Stimulated activated naive CD8-positive, alpha-beta T cell treated with anti-CD3 and anti-CD28 coated beads, Interleukin-15, Interleukin-2, amounts not matched to agents 100 U/mL and 50 U/mL, for 24 hours (primary cell): ENCODE measurements at places on chromosomes 12 and 14.

- peak; percentile 4 for DNase-seq
These were observed 731.9 kb downstream of the NRXN3 start for GRCh38 chr14:78902010-78902623.

DNA sequence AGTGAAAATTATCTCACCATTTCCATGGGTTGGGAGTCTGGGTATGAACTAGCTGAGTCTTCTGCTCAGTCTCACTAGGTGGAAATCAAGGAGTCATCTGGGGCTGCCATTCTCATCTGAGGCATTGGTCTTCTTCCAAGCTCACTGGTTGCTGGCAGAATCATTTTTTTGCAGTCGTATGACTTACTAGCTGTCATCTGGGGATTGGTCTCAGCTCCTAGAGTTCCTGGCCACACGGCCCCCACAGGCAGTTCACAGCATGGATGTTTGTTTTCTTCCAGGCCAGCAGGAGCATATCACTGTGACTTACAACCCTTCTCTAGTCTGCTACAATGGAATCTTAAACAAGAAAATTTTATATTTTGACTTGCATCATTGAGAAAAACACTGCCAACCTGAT, 18.6 kb upstream of the OR10AD1 start:
- no peak for DNase-seq

- no peak for DNase-seq
These were observed 34.4 kb downstream of the ATF7IP start for GRCh38 chr12:14399871-14400270.

- DNase-seq, result no peak
These were observed 40.9 kb upstream of the PLEKHA5 start for GRCh38 chr12:19088606-19089005.

GRCh38 chr12:122505419-122506051, 4.8 kb upstream of the ZCCHC8 start:
- no peak for DNase-seq

DNA sequence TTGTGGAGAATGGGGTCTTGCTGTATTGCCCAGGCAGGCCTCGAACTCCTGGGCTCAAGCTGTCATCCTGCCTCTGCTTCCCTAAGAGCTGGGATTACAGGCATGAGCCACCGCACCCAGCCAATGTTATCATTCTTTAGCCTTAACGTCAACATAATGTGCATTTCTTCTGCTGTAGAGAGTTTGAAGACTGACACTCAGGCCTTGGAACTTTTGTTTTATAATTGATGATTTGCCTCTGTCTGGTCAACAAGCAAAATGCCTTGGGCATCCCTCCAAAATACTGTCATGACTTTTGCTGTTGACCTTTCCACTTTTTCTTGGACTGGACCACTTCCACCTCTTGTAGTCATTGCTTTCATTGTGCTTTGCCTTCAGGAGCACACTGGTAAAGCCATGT, 29.0 kb downstream of the FAM234B start:
- DNase-seq, result no peak

DNA sequence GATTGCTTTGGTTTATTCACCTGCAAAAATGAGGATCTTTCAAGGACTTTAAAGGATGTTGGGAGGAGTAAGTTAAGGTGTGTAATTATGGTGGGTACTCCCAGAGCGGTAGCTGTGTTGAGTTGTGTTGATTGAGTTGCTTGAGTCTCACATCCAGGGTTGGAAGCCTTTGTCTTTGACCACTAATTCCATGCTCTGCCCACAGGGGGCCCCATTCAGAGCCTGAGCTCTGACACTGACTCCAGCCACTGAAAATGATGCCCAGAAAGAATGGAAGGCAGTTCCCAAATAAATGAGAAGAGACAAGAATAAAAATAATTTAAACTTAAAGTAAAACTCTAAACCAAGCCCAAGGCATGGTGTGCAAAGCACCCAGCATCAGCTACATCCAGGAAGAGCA, 237.4 kb upstream of the PWP1 start:
- no peak for DNase-seq

- DNase-seq, result no peak
These were observed 50.2 kb upstream of the FLRT2 start for GRCh38 chr14:85479771-85480170.

DNA sequence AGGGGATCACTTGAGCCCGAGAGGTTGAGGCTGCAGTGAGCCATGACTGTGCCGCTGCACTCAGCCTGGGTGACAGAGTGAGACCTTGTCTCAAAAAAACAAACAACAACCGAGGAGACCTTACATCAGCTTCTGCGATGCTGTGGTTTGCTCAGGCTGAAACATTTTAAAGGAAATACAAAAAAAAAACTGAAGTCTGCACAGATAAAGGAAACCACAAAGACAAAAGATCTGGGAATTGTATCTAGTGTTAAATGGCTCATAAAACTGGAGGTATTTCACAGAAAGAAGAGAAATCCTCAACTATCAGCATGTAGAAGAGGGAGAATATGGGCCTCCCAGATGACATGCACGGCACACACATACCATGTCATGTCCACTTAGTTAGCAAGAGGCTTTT, 60.3 kb upstream of the VPS33A start:
- no peak for DNase-seq

DNA sequence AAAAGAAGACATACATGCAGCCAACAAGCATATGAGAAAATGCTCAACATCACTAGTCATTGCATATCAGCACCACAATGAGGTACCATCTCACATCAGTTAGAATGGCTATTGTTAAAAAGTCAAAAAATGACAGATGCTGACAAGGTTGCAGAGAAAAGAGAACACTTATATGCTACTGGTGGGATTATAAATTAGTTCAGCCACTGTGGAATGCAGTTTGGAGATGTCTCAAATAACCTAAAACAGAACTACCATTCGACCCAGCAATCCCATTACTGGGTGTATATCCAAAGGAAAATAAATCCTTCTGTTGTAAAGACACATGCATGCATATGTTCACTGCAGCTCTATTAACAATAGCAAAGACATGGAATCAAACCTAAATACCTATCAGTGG, 238.4 kb downstream of the KCNC2 start:
- DNase-seq, result no peak

GRCh38 chr14:34252227-34252626, 209.8 kb downstream of the SPTSSA start:
- DNase-seq, result no peak

GRCh38 chr12:125381373-125381772, 316.1 kb downstream of the AACS start:
- no peak for DNase-seq

GRCh38 chr12:133130808-133131128, 341 bp downstream of the ZNF10 start:
- DNase-seq, result peak; percentile 53

DNA sequence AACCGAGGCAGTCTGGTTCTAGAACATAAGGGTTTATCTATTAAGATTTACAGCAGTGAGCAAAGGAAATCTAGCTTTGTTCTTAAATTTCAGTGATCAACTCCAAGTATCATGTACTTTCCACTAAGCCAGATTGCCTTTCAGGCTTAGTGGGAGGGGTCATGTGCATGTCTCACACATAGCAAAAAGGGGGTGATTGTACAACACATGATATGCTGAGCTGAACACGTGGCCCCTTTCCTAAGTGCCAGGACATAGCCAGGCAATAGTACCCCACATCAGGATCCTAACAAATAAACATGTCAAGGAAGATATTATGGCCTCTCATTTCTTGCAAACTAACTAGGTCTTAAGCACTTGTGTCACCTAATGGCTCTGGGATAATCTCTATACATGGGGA, 347.2 kb downstream of the C12orf75 start:
- DNase-seq, result no peak

GRCh38 chr12:47848853-47849252, 29.1 kb upstream of the HDAC7 start:
- no peak for DNase-seq

DNA sequence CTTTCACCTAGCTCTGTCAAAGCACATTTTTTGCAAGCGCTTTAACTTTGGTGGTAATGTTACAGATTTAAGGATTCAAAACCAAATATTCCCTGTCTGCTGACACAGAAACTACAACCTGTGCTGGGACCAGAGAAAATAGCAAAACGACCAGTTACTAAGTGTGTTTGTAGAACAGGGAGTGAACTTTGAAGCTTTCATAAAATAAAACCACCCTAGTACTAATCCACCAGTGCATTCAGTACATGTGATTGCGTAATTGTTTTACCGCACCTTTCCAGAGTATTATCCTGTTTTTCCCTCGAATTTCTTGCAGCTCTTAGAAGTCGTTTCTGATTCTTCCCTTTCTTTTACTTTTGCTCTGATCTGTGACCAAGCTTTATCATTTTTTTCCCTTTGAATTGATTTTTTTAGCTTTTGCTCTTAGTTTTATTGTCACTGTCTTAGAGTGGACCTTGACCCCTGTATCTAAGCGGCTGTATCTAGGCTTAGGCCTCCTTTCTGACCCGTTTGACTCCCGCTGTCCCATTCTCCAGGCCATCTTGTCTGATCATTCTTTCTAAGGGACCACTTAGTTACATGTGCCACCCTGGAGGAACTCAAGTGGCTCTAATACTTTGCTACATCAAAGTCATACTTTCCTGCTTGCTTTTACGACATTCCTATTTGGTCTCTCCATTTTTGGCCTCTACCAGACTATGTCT, 429.4 kb downstream of the PCNX1 start:
- DNase-seq, result no peak

DNA sequence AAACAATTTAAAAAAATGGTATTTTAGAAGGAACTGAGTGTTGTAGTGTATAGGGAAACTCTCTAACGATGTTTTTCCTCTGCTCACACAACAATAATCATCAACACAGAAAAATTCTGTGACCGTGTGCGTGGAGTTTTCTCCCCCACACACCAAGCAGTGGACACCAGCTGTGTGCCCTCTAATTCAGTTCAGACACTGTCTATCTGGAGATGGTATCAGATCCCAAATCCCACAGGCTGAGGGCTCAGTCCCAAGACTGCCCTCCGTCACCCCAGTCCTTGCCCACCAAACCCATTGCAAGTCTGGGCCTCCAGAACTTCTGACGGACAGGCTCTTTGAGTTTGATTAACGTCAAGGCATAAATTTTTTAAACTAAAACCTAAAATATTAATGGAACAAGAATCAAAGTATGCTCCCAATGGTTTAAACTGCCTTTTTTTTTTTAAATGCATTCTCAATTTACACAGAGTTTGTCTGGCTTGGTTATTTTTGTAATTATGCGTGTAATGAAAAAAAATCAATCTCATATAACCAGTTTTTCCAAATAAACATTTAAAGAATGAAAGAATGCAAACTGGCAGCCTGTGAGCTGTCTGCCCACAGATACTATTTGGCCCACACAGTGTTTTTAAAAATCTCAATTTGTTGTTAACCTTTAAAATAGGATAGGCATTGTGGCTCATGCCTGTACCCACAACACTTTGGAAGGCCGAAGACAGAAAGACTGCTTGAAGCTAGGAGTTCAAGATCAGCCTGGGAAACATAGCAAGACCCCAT, 19.2 kb downstream of the BLTP3B start:
- DNase-seq, result no peak

GRCh38 chr12:64610660-64611340, 505 bp downstream of the RASSF3 start:
- peak; percentile 78 for DNase-seq

DNA sequence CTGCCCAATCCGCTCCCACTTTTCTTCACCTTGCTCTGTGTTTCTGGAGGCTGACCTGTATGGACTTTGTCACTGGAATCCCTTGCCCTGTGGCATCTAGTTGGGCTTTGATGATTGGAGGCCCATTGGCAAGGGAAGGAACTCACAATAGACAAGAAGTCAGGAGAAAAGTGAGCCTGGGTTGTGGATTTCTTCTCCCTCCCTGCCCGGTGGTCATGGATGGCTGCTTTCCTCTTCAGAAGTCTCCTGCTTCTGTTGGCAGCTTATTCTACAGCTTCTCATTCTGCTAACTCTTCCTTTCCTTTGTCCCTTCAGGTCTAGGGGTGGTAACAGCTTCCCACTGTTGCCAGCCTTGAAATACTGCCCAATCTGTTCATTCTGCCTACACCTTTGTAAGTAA, 13.9 kb upstream of the CCDC60 start:
- no peak for DNase-seq

DNA sequence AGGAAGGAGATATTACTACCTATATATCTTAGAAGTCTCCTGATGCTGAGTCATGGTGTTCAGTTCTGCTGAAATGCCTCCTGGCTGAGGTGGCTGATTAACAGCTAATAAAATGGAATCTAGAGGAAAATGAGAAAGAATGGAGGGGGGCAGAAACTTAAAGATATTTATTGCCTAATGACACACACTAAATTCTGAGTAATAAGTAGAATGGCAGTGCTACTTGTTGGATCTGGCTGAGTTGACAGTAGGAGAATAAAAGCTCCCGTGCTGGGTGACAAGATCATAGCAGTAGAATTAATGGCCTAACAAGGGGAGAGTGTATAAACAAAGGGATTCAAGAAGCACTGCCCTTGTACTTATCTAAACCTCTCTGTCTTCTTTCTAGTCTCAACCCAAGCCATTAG, 137.5 kb downstream of the CNTN1 start:
- DNase-seq, result no peak

GRCh38 chr14:74905595-74906142, 17.4 kb downstream of the RPS6KL1 start:
- DNase-seq, result peak; percentile 91

GRCh38 chr14:52032204-52032801, 36.6 kb downstream of the NID2 start:
- no peak for DNase-seq

DNA sequence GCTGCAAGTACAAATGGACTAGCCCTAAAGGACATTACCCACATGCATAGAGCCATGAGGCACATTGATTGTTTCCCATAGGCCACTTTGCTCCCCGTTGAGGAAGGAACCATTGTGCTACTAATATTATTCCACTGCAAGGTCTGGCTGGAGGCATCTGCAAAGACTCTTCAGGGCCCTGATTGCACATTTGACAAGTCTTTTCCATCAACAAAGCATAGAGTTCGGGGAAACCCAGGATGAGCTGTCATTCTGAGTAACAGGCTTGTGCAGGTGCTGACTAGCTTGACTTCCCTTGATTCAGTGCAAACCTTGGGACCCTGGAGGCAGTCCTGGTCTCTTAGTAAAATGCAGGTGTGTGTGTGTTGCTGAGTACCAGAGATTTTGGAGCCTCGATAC, 73.8 kb downstream of the SUSD6 start:
- peak; percentile 67 for DNase-seq

- no peak for DNase-seq
These were observed 207.7 kb downstream of the BCAT1 start for GRCh38 chr12:24741216-24741615.

- no peak for DNase-seq
These were observed 996.5 kb downstream of the AACS start for GRCh38 chr12:126061777-126062176.

GRCh38 chr12:18430425-18431048, 169.2 kb downstream of the PIK3C2G start:
- DNase-seq, result peak; percentile 4

DNA sequence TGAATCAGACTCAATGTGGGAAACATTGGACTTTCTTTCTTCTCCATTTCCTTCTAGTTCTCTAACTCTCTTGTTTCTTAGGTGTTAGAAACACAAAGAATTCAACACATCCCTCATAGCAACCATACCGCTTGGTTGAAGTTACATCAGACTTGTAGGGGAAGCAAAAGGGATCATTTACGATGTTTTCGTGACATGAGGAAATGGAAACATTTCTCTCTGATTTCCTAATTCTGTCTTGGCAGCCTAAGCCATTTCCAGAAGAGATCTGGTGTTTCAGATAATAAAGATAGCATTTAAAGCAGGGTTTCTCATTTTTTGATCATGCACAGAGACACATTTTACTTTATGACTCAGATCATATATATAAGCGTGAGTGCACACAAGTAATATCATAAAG, 202.0 kb downstream of the TMEM132C start:
- no peak for DNase-seq

GRCh38 chr12:97312570-97313135, 150.0 kb upstream of the RMST start:
- DNase-seq, result no peak
